ENCODE measurements at places on chromosomes 16 and 17. TPM values are rescaled to one million over a fixed set of nuclear protein-coding genes. Genes with fewer than 3 reads are reported as not detected.

GRCh38 chr17:21250854-21251253 lies 2.4 kb downstream of the NATD1 start:
- no peak overlapping the region for H3K4me3 ChIP-seq
- H3K27me3 ChIP-seq: no peaks in the 10 kb centered on the region
- DNase-seq: no peak
- H3K36me3 ChIP-seq: no peaks in the 10 kb centered on the region
- peak overlapping the region; percentile 44 for H3K27ac ChIP-seq

The GAST gene
- total RNA-seq: not detected

DNA sequence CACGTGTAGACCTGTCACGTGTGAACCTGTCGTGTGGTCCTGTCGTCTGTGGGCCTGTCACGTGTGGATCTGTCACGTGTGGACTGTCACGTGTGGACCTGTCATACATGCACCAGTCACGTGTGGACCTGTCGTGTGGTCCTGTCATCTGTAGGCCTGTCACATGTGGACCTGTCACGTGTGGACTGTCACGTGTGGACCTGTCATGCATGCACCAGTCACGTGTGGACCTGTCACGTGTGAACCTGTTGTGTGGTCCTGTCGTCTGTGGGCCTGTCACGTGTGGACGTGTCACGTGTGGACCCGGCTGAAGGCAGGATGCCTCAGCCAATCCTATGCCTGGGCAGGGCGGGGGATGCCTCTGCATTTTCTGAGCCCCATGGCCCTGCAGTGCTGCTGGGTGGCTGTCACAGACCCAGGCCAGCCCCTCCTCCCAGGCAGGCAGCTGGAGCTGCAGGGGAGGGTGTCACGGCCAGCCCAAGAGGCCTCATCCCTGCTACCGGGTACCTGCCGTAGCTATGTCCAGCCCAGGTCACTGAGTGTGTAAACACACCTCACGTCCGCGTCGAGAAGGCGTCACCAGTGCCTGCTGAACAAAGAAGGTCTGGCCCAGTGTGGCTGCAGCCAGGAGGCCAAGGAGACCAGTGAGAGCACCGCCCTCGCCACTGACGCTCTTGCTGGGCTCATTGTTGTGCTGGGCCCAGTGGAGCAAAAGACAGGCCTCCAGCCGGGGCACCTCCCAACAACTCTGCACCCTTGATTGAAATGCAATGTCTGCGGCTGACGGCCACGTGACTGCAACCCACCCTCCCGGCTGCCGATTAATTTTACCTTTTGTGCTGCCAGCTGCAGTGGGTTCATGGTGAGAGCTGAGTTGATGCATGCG lies 18.6 kb upstream of the ACSF3 start:
- DNase-seq: no peak
- no peak overlapping the region for H3K27ac ChIP-seq
- H3K4me3 ChIP-seq: no peak overlapping the region
- no peaks in the 10 kb centered on the region for H3K4me1 ChIP-seq
- peaks cover 12% of the 10 kb centered on the region for H3K27me3 ChIP-seq

GRCh38 chr17:80432961-80433550 lies 18.1 kb downstream of the ENDOV start:
- no peak overlapping the region for H3K27ac ChIP-seq
- no peak overlapping the region for H3K4me3 ChIP-seq
- no peaks in the 10 kb centered on the region for H3K27me3 ChIP-seq
- DNase-seq: no peak
- no peaks in the 10 kb centered on the region for H3K36me3 ChIP-seq
- H3K4me1 ChIP-seq: no peaks in the 10 kb centered on the region

GRCh38 chr17:38750044-38750311 lies 1.8 kb upstream of the PCGF2 start:
- H3K4me1 ChIP-seq: peaks cover 40% of the 10 kb centered on the region
- H3K27ac ChIP-seq: peak overlapping the region; percentile 96
- peak overlapping the region; percentile 97 for H3K4me3 ChIP-seq
- no peak for DNase-seq
- peaks cover 15% of the 10 kb centered on the region for H3K36me3 ChIP-seq

The KLHL10 gene
- not detected for total RNA-seq

DNA sequence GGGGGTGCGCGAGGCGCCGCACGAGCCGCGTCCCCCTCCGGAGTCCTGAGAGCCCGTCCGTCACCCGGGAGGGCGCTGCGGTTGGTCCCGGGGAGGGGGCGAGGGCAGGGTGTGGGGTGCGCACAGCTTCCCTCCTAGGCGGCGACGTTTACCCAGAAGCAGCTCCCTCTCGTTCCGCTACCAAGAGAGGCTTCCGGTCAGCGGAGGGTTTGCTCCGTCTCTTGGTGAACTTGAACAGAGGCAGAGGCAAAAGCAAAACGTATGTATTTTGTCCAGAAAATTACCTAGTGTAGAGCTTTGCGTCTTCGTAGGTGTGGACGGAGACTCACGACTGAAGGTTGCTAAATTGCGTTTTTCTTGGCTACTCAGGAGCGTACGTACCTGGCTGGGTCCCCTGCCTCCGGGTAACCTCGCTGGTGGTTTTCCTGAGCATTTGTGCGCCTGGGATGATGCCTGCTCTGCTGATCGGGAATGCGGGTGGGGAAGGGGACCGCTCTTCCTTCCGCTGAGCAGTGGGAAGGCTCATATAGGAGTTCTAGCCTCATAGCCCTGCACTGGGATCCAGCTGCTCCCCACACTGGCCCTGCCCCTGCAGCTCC lies 833 bp downstream of the WSCD1 start:
- H3K27ac ChIP-seq: no peak overlapping the region
- DNase-seq: peak; percentile 29
- no peaks in the 10 kb centered on the region for H3K4me1 ChIP-seq
- peaks cover 16% of the 10 kb centered on the region for H3K27me3 ChIP-seq

DNA sequence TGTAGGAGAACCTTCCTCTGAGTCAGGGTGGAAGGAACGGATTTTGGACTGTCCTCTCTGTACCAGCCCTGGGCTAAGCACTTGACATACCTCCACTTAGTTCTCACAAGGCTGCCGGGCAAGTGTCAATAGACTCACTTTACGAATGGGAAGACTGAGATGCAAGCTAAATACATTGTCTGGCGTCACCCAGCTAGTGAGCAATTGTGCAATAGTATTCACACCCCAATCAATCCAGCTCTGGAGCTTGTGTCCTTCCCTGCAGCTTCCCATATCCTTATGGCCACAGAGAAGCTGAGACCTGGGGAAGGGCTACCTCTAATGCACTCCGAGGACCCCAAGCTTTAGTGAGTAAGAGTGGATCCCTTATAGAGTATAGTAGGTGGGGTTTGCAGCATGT lies 39.8 kb downstream of the SLC6A2 start:
- H3K27me3 ChIP-seq: no peaks in the 10 kb centered on the region
- no peaks in the 10 kb centered on the region for H3K36me3 ChIP-seq
- no peak for DNase-seq
- no peak overlapping the region for H3K27ac ChIP-seq

- DNase-seq: peak; percentile 49
- H3K27me3 ChIP-seq: no peaks in the 10 kb centered on the region
- H3K36me3 ChIP-seq: peaks cover 98% of the 10 kb centered on the region
- H3K27ac ChIP-seq: peak overlapping the region; percentile 85
- H3K4me1 ChIP-seq: peaks cover 28% of the 10 kb centered on the region
- H3K4me3 ChIP-seq: no peak overlapping the region
These were observed 6.2 kb downstream of the CNP start for GRCh38 chr17:41972571-41973407.

DNA sequence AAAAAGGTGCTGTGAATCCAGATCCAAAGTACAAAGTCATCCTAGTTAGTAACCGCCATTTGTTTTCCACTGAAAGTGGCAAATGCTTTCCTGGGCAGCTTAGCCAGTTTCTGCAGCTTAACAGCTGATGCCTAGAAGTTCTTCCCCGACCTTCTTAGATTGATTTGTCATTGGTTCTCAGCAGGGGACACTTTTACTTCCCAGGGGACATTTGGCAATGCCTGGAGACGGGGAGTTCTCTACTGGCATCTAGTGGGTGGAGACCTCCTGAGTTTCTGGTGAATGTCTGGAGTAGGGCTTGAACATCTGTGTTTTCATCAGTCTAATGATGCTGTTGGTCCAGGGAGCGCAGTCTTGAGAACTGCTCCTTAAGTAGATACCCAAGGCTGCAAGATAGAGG lies 7.6 kb downstream of the DNAJA3 start:
- H3K4me3 ChIP-seq: no peak overlapping the region
- H3K4me1 ChIP-seq: no peaks in the 10 kb centered on the region
- no peak for DNase-seq
- no peak overlapping the region for H3K27ac ChIP-seq
- no peaks in the 10 kb centered on the region for H3K27me3 ChIP-seq
- no peaks in the 10 kb centered on the region for H3K36me3 ChIP-seq

The KRTAP9-2 gene
- not detected for total RNA-seq

GRCh38 chr17:27621942-27622559 lies 8.9 kb upstream of the LGALS9 start:
- no peak overlapping the region for H3K27ac ChIP-seq
- no peaks in the 10 kb centered on the region for H3K4me1 ChIP-seq
- H3K27me3 ChIP-seq: no peaks in the 10 kb centered on the region
- H3K36me3 ChIP-seq: peaks cover 96% of the 10 kb centered on the region
- DNase-seq: no peak

The LRRC36 gene
- total RNA-seq: not detected

The INPP5K gene
- 31.6 TPM for total RNA-seq

DNA sequence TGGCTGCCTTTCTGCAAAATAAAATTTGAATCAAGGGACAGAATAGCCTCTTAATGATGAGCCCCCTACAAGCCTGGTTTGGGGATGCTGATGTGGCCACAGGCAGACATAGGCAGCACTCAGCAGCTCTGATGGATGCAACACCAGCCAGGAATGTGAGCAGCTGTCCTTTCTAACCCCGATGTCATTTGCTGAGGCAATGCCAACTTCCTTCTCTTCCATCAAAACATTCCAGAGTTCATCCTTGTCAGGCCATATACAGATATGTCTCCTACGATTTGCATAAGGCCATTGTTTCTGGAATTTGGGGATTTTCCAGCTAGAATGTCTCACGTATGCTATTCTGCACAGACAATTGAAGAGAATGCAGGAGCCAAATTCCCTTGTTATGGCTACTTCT lies 52.1 kb upstream of the MYOCD start:
- H3K4me1 ChIP-seq: no peaks in the 10 kb centered on the region
- no peak overlapping the region for H3K27ac ChIP-seq
- H3K36me3 ChIP-seq: no peaks in the 10 kb centered on the region
- no peak for DNase-seq
- no peaks in the 10 kb centered on the region for H3K27me3 ChIP-seq

The CHST6 gene
- total RNA-seq: 0.30 TPM

The CACNG5 gene
- total RNA-seq: not detected

DNA sequence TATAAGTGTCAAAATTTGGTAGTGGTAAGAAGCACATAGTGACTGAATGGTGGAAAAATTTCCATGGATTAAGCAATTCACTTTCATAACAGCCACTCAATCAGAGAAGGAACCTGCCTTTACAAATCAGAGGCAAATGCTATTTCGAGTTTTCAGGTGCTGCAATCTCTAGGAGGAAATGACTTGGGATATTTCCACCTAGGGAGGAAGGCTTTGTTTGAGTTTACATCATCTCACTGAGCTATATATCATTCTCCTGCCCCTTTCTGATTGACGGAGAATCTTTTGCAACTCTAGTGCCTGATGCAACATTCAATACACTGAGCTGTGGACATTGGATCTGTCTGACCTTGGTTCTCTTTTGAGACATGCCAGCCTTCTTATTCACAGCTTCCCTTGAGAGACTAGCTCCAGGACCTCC lies 26.3 kb downstream of the MARCHF10 start:
- no peaks in the 10 kb centered on the region for H3K27me3 ChIP-seq
- no peak overlapping the region for H3K4me3 ChIP-seq
- DNase-seq: no peak
- no peaks in the 10 kb centered on the region for H3K4me1 ChIP-seq

DNA sequence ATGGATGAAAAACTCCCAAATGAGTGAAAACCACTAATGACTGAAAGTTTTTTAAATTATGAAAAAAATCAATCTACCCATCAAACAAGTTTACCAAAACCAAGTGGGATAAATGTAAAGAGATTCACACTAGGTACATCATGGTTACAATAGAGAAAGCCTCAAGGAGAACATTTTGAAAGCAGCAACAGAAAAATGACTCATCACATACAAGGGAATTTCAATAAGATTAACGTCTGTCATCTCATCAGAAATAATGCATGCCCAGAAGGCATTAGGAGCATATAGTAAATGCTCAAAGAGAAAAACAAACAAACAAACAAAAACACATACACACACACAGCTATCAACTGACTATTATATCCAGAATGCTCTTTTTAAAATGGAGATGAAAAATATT lies 261.8 kb upstream of the KIF2B start:
- H3K4me1 ChIP-seq: no peaks in the 10 kb centered on the region
- H3K4me3 ChIP-seq: no peak overlapping the region
- DNase-seq: no peak
- H3K27me3 ChIP-seq: no peaks in the 10 kb centered on the region
- no peaks in the 10 kb centered on the region for H3K36me3 ChIP-seq

DNA sequence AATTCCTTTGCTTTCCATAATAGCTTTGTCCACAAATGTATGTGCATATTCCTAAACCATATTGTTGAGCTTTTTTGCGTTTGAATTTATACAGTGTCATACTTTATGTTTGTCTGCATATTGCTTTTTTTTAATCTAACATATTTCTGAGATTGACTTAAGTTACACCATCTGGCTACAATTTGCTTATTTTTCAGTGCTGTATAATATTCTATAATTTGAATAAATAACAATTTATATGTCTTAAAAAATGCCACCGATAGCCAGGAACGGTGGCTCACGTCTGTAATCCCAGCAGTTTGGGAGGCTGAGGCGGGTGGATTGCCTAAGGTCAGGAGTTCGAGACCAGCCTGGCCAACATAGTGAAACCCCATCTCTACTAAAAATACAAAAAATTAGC lies 1.5 kb upstream of the PIMREG start:
- no peaks in the 10 kb centered on the region for H3K27me3 ChIP-seq
- no peaks in the 10 kb centered on the region for H3K36me3 ChIP-seq
- no peak overlapping the region for H3K4me3 ChIP-seq
- H3K27ac ChIP-seq: no peak overlapping the region
- peaks cover 7% of the 10 kb centered on the region for H3K4me1 ChIP-seq

DNA sequence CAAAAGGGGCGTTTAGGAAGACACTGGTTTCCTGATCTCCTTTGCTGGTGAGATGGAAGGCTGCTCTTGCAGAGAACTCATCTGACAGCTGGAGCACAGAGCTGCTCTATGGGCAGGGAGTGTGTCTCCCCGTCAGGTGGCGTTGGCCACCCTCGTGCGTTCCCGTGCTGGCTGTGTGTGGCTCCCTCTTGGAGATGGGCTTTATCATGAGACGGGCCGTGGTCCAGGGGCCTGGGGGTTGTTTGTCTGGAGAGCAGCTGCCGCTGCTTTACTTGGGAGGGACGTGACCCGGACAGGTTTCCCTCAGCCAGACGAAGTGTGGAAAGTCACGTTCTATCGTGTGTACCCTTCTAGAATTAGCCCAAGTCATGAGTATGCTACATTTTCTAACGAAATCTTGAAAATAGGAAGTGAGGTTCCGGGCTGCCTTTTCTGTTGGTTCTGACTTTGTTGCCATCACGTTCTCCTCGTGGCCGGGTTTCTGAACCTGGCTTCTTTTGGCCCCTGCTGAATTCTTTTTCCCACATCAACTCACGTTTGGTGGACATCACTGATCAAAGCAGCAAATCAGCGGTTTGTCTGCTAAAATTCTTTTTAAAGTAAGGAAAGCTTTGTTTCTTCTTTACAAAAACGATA lies 105.6 kb upstream of the CHMP6 start:
- H3K36me3 ChIP-seq: peaks cover 60% of the 10 kb centered on the region
- H3K27ac ChIP-seq: no peak overlapping the region
- H3K4me1 ChIP-seq: peaks cover 2% of the 10 kb centered on the region

Measured in heart right ventricle (tissue), 16 donors.